NCI-H82 (cell line): ENCODE measurements at places on chromosomes 12 and 14.

- no peak for DNase-seq
Observed at GRCh38 chr12:123442774-123443173, 6.3 kb upstream of the RILPL2 start.

DNA sequence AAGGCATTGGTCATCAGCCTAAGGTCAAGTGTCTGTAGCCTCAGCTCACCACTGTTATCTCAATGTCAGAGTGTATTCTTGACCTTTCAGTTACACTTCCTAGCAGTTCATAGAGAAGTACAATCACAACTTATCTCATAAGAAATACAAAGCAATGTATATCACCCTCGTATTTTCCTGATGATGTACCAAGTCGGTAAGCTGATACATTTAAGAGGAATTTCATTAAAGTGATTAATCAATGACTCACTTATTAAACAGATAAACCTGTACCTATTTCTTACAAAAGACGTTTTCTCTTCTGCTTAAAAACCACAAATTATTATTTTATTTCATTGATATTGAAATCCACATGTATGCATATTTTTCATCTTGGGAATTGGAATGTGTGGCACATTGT is 3.9 kb upstream of the PRB3 start:
- DNase-seq, result no peak

DNA sequence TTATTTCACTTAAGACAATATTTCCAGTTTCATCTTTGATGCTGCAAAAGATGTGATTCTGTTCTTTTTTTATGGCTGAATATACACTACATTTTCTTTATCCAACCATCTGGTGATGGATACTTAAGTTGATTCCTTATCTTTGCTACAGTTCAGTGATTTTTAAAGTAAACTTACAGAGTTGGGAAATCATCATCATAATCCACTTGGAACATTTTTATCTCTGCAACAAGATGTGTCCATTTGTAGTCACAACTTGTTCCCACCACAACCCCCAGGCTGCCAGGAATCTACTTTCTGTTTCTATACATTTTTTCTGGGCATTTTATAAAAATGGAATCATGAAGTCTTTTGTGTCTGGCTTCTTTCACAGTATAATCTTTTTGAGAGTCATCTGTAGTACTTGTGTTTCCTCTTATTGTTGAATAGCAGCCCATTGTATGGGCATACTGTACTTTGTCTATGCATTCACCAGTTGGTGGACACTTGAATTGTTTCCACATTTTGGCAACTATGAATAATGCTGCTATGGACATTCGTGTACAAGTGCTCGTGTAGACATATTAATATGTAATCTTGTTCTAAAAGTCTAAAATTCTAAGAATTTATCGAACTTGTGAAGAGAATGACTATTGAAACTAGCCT is 212.5 kb upstream of the DDHD1 start:
- DNase-seq, result no peak

DNA sequence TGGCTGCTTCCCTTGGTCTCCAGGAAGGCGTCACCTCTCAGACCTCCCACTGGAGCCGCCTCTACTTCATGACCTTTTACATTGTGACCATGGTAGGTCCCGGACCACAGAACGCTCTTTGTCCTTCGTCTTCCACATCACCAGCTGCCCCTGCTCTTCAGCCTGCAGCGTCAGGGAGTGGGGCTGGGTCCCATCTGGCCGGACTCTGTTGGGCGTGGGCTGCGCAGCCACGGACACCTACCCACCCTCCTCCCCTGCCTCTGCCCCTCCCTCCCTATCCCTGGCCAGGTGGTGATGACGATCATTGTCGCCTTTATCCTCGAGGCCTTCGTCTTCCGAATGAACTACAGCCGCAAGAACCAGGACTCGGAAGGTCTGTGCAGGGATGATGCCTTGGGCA is 43.3 kb downstream of the SLC8B1 start:
- DNase-seq, result no peak

- DNase-seq, result no peak
Observed at GRCh38 chr12:77023501-77023900, 41.9 kb downstream of the E2F7 start.
